ENCODE measurements at places on chromosomes 2 and 18. TPM values are rescaled to one million over a fixed set of nuclear protein-coding genes. Genes with fewer than 3 reads are reported as not detected.

Gene SIX3
- 0.06 TPM for total RNA-seq

Gene PCARE
- total RNA-seq = 0.09 TPM

GRCh38 chr2:158740127-158740526, 55.0 kb upstream of the DAPL1 start:
- H3K4me3 ChIP-seq = no peak overlapping the region
- DNase-seq = peak; percentile 54
- no peak overlapping the region for H3K27ac ChIP-seq
- no peaks in the 10 kb centered on the region for H3K27me3 ChIP-seq
- H3K4me1 ChIP-seq = peaks cover 3% of the 10 kb centered on the region

GRCh38 chr2:232584238-232584637, 33.7 kb downstream of the EIF4E2 start:
- no peak overlapping the region for H3K4me3 ChIP-seq
- peaks cover 7% of the 10 kb centered on the region for H3K4me1 ChIP-seq
- no peak overlapping the region for H3K27ac ChIP-seq
- DNase-seq = peak; percentile 13
- peaks cover 13% of the 10 kb centered on the region for H3K36me3 ChIP-seq
- no peaks in the 10 kb centered on the region for H3K27me3 ChIP-seq
